Activated CD4-positive, alpha-beta T cell treated with anti-CD3 and anti-CD28 coated beads, Interleukin-2, amount 10 ng/mL, durations not matched to agents 24 days and 14 days (primary cell): ENCODE measurements at places on chromosomes 6 and 20. TPM values are rescaled to one million over a fixed set of nuclear protein-coding genes. Genes with fewer than 3 reads are reported as not detected.
A peak's percentile ranks its signal among the peaks of the same experiment; 100 is the strongest.

DNA sequence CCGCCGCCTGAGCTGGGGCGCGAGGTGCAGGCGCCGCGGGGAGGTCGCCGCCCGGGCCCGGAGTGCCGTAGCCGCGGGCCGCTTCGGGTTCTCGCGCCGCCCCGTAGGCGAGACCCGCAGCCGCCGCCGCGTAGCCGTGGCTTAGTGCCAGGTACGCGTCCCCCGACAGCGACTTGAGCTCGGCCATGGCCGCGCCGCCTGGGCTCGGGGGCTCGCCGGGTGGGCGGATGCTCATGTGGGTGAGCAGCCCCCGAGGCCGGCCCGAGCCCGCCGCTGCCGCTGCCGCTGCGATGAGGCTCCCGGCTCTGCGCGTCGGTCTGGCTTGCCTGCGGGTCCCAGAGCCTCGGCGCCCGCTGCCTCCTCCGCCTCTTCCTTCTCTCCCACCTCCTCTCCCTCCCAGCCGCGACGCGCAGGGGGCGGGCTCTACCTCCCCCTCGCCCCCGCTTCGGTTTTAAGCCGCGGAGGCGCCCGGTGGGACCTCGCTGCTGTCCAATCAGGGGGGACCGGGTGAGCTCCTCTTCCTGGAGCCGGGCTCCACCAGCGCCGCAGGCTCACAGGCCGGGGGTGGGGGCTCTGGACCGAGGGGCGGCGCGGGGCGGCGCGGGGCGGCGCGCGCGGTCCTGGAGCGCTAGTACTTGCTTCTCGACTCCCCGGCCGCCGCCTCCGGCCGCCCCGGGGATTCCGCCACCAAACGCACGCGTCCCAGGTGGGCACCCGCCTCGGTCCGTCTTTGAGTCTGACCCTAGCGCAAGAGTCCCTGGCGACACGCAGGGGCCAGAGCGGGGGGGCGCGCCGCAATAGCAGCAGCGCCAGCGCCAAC, at the start of gene BHLHE23:
Gene BHLHE23 (minus strand): TSS at position 425 of the 820 bp plus-strand sequence. CDS start 190 bp downstream, at position 235.
- peak; percentile 65 for DNase-seq

DNA sequence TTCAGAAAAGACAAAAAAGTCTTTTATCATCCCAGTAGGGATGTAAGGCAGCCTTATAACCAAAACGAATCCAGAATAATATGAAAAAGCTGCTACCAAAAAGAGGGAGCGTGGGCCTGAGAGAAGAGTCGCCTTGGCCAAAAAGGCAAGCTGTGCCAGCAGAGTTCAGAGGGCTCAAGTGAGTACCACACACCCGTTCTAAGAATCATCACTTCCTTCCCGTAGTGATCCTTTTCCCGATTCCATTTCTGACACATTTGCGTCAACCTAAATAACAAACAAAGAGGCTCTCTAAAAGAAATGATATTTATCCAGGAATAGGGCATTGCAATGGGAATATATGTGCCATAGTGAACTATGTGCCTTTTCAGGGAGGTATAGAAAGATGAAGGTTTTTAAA, 3.8 kb upstream of the TMEM181 start:
- no peak for DNase-seq

GRCh38 chr20:3371754-3372153, 35.7 kb downstream of the DNAAF9 start:
- no peak for DNase-seq

The HNF4A gene
- not detected in 2 replicates for total RNA-seq
